Vein endothelial cell (primary cell): ENCODE measurements at places on chromosomes 1 and 21. TPM values are rescaled to one million over a fixed set of nuclear protein-coding genes. Genes with fewer than 3 reads are reported as not detected.

Gene PALMD
- total RNA-seq: 137 and 182 TPM in 2 replicates

Gene FNDC5
- total RNA-seq: 0.33 and 0.48 TPM in 2 replicates

Gene SPRR1A
- not detected in 2 replicates for total RNA-seq

Gene SLC44A3
- 0.98 and 2.4 TPM in 2 replicates for total RNA-seq

Gene MASP2
- total RNA-seq: not detected in 2 replicates

Gene TNFSF4
- 11.8 and 19.4 TPM in 2 replicates for total RNA-seq

Gene RHBG
- total RNA-seq: not detected in 2 replicates

Gene VANGL2
- not detected in 2 replicates for total RNA-seq

Gene CCDC30
- total RNA-seq: 0.57 and 1.3 TPM in 2 replicates

Gene SMIM1
- total RNA-seq: 2.3 TPM in 1 of 2 replicates, not detected in the other

Gene FAM72C
- total RNA-seq: 0.33 and 1.9 TPM in 2 replicates

Gene COPA
- total RNA-seq: 213 and 223 TPM in 2 replicates

Gene AMY1C
- total RNA-seq: not detected in 2 replicates

Gene FMN2
- under 0.01 and 0.19 TPM in 2 replicates for total RNA-seq

Gene FMOD
- total RNA-seq: 0.19 and 0.33 TPM in 2 replicates

Gene SLC9C2
- total RNA-seq: not detected in 2 replicates

Gene CFAP107
- total RNA-seq: not detected in 2 replicates

Gene HEYL
- 0.38 TPM in 1 of 2 replicates, not detected in the other for total RNA-seq

Gene C1QC
- not detected in 2 replicates for total RNA-seq

Gene LAPTM5
- total RNA-seq: 46.6 and 47.0 TPM in 2 replicates

Gene CYYR1
- total RNA-seq: 19.6 and 20.5 TPM in 2 replicates
